SK-N-SH (cell line): ENCODE measurements at places on chromosomes 2 and 18.

DNA sequence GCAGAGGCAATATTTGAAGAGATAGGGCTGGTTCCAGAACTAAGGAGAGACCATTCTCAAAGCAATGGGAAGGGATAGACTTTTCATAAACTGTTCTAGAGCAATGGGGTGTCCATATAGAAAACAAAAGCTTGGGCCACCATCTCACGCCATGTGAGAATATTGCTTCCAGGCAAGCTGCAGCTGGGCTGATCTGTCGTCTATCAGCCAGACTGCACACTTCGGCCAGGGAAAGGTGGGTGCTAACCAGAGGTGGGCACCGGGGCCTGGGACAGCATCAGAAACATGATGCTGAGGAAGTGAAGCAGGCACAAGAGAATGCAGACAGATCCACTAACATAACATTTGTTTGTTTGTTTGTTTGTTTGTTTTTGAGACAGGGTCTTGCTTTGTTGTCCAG lies 43.7 kb downstream of the MYO7B start:
- no peak for DNase-seq

DNA sequence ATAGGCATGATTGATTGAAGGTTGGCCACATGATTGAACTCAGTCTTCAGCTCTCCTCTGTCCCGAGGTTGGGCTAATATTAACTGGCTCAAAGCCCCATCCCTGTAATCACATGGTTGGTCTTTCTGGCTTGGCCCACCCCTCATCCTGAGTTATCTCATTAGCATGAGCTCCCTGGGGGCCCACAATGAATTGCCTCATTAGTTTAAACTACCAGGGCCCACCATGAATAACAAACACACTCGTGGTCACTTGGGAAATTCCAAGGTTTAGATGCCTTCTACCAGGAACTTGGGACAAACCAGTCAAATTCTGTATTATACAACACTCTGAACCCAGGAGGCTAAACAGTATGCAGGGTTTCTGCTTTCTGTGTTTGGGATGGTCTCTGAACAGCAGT lies 121.7 kb upstream of the B3GNT2 start:
- no peak for DNase-seq

- DNase-seq: peak; percentile 71
These were observed 1.2 kb downstream of the CNGA3 start for GRCh38 chr2:98347298-98348065.

- no peak for DNase-seq
These were observed 366.5 kb upstream of the POU3F3 start for GRCh38 chr2:104487366-104487765.

DNA sequence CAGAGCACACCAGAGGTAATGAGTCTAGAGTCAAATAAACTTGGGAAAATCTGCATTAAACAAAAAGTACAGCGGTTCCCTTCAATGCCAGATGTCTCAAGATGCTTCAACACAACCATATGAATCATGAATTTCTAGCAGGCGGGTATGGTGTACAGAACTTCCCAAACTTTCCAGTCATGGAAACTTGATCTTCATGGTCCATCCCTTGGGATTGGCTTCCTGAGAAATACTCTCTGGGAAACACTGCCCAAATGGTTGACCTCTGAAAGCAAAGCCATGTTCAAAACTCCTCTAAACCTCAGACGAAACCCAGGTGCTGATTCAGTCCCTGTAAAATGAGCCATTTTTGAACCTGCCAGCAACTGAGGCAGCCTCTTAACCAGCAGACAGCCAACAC lies 16.4 kb upstream of the TMEM247 start:
- DNase-seq: no peak

- DNase-seq: no peak
These were observed 669.3 kb downstream of the NR4A2 start for GRCh38 chr2:155663265-155663664.
